ENCODE measurements at places on chromosomes 1 and 21.

DNA sequence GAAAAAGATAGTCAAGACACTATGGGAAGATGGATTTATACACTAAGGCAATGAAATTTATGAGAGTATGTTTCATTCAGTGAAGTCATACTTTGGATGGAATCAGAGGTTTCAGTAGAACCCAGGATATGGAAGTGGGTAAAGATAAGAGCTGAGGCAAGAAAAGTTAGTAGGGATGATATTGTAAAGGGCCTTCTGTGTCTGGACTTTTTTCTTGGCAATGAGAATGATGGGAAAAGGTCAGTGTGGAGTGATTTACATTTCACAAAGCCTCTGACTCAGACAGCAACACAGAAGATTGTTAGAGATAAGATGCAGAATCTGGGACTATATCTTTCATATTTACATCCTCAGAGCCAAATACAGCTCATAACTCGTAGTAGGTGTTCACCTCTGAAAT is 32.1 kb downstream of the SH3BGR start:
- DNase-seq, result no peak

- no peak for DNase-seq
These were observed 911 bp downstream of the LMO4 start for GRCh38 chr1:87329526-87330056.

DNA sequence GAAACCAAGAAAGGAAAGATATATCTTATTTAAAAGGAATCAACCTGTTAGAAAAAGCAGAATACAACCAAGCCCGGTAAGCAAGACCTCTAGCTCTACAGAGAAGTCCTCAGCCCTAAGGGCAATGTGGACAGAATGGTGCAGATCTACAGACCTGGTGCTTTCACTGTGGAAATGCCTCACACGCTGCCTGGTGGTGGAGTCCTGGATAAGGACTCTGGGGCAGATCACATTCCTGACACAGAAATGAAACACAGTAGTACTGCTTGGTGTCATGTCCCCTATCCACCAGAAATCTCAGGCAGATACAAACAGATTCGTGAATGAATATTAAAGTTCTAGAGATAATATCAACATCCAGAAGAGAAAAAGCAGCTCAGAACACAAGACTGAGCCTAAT is 6.8 kb downstream of the CNN3 start:
- no peak for DNase-seq

- DNase-seq, result no peak
These were observed 109.9 kb downstream of the LYPLAL1 start for GRCh38 chr1:219283541-219283940.

- DNase-seq, result no peak
These were observed 135.1 kb downstream of the CHD1L start for GRCh38 chr1:147377263-147378246.

DNA sequence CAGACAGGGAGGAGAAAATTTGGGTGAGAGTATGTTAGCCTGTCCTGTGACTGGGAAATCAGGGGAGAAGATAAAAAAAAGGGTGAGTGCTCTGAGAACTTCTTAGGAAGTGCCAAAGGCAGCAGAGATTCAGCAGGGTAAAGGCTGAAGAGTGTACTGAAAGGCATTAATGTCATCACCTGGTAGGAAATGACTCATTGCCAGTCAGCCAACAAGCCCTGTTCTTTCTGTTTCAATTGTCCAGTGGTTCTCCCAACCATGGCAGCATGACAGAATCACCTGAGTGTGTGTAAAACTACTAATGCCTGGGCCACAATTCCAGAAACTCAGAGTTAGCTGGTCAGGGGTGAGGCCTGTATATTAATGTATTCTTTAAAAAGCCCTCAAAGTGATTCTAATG is 83.5 kb downstream of the INTS7 start:
- no peak for DNase-seq

GRCh38 chr1:213419401-213420030 is 368.5 kb downstream of the RPS6KC1 start:
- DNase-seq, result no peak

Measured in dorsolateral prefrontal cortex (tissue), 122 donors.